ENCODE measurements at places on chromosomes 7 and 10. TPM values are rescaled to one million over a fixed set of nuclear protein-coding genes. Genes with fewer than 3 reads are reported as not detected.

DNA sequence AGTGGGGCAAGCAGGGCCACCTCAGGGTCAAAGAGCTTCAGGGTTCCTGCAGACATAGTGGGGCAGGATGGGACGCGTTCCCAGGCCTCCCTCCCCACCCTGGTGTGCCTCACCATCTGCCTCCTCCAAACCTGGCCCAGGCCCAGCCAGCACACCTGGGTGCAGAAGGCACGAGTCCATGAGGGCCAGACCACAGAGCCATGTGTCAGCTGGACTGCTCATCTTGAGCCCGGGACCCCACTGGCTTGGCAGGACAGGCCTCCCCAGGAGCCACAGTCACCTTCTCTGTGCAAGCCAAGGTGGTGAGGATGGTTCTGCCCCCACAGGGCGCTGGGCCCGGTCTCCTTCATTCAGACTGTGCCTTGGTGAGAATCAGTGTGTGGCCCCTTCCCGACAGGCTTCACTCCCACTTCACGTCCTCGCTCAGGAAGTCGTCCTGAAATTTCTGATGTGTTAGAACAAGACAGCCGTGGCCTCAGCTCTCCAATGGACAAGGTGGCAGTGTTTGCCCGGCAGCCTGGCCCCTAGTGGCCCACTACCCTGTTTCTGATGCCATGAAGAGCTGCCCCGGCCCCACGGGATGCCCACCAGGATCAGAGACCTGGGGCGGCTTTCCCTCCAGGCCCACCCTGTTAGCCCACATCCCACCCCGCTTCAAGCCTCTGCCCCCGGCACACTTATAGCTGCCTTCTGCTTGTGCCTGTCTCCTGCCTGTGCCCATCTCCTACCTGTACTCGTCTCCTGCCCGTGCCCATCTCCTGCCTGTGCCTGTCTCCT, 59.6 kb upstream of the EBF3 start:
- no peak overlapping the region for H3K4me3 ChIP-seq
- H3K27me3 ChIP-seq: no peaks in the 10 kb centered on the region

DNA sequence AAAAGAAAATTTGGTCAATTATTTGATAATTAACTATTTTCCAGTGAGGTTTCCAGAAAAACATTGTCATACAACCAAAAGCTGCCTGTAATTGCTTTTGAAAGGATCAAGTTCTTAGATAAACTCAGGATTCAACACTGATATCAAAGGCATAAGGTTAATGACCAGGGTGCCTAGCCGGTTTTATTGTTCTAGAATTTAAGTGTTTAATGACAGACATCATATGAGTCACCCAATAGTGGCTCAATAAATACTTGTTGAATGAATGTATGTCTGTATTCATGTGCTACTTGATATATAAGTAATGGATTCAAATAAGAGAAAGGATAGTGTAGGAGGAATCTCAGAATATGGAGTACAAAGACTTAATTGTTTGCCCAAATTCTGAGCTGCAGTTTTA, 196.1 kb upstream of the LRGUK start:
- no peaks in the 10 kb centered on the region for H3K36me3 ChIP-seq
- H3K4me1 ChIP-seq: no peaks in the 10 kb centered on the region
- no peak overlapping the region for H3K27ac ChIP-seq
- no peaks in the 10 kb centered on the region for H3K27me3 ChIP-seq
- no peak for DNase-seq

- H3K27ac ChIP-seq: no peak overlapping the region
- H3K4me3 ChIP-seq: no peak overlapping the region
- DNase-seq: peak; percentile 62
- H3K36me3 ChIP-seq: no peaks in the 10 kb centered on the region
Measured at GRCh38 chr10:34637418-34637911, 177.6 kb downstream of the PARD3 start.

The GBX1 gene
- total RNA-seq: not detected

Measured in activated CD4-positive, alpha-beta memory T cell treated with anti-CD3 and anti-CD28 coated beads, Interleukin-2, amount 10 ng/mL, durations not matched to agents 7 days and 5 days (primary cell).